ENCODE measurements at places on chromosomes 6 and 20. TPM values are rescaled to one million over a fixed set of nuclear protein-coding genes. Genes with fewer than 3 reads are reported as not detected.

DNA sequence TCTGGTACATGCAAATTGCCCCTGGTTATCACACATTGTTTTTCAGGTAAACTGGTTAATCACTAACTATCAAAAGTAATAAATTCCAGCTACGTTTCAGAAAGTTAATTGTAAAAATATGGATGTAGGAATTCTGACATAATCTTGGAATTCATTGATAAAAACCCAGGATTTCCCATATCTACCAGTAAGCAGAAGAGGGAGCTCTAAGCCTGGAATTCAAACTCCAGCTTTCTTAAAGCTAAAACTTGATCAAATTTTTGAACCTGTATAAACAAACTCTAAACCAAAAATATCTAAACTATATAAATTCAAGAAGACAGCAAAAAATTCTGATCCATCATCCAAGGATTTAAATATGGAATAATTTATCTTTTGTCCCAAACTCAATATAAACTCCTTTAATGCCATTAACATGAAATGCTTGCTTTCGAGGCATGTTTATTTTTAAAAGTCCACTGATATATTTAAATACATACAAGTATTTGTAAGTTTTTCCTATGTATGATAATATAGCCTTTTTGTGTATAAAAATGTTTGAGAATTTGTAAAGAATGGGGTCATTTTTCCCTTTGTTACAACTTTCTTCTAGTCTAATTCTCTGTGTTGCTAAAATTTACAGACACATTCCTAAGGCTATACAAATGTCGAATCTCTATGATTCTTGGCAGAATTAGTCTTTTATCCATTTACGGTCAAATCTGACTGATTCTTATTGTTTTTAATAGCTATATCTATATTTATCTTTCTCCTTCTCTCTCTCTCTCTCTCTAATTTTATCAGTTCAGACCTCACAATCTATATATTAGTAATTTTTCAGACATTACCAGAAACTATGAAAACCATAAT, 91.4 kb upstream of the RNF217 start:
- DNase-seq: no peak

- DNase-seq: no peak
Measured at GRCh38 chr6:170237999-170238740, 52.7 kb downstream of the DLL1 start.

- DNase-seq: no peak
Measured at GRCh38 chr6:16089232-16090062, 39.4 kb upstream of the MYLIP start.

- DNase-seq: no peak
Measured at GRCh38 chr6:170124836-170125235, 166.0 kb downstream of the DLL1 start.

GRCh38 chr6:82068721-82069120, 178.8 kb downstream of the IBTK start:
- DNase-seq: no peak

GRCh38 chr20:36306553-36307411, 643 bp downstream of the DLGAP4 start:
- DNase-seq: no peak

DNA sequence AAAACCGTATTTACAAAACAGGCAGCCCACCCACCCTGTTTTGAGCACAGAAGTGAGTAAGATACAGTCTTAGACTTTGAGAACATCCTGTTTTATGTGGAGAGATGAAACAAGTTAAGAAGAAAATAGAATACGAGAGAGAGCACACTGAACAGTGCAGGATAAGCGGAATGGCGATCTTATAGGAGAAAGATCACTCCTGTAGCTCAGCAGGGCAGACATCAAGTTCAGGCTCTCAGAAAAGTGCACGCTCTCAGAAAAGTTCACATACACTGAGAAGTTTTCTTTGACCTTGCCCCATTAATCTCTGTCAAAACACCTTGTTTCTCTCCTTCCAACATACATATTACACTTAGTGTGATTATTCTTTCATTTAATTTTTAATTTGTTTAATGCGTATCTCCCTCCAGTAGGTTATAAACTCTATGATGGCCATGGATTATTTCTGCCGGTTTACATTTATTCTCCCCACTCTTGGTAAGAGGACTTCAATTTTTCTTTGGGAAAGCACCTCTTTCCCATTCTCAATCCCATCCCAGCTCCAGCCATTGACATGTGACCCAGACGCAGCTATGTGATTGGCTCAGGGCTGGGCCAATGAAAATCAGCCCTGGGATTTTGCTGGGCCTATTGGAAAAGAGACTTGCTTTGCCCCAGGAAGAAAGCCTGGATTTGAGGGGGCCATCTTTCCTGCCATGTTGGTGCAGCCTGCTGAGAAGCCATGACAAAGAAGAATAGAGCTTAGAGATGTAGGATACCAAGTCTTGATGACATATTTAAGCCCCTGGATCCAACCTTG, 16.2 kb downstream of the KCNB1 start:
- DNase-seq: no peak

DNA sequence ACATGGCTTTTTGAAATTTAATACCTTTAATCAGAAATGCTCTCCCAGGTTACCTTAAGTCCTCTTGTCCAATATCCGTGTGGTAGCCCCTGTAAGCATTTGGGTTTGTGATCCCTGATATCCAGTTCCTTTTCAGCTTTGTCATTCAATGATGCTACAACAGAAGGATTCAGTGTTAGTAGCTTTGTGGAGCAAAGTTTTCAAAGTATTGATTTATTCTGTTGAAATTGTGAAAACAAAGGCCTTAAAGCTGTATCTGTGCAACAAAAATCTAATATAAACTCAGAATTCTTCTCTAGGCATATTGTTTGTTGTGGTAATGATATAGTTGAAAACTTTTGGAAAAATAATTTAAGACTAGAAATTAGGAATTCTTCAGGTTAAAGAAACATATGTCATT, 91.9 kb downstream of the ADGRB3 start:
- DNase-seq: no peak

FAM83D gene
- total RNA-seq: 51.6 TPM

APOBEC2 gene
- not detected for total RNA-seq

TUBE1 gene
- total RNA-seq: 11.6 TPM

SMPDL3A gene
- total RNA-seq: 0.68 TPM

RCAN2 gene
- 3.0 TPM for total RNA-seq

HFE gene
- total RNA-seq: 0.98 TPM

ZBTB46 gene
- total RNA-seq: 27.3 TPM

Measured in H9 (cell line).